ENCODE measurements at places on chromosomes 13 and 19.
A peak's percentile ranks its signal among the peaks of the same experiment; 100 is the strongest.

- H3K27me3 ChIP-seq, result no peaks in the 10 kb centered on the region
- no peak for DNase-seq
- H3K4me1 ChIP-seq, result peaks cover 31% of the 10 kb centered on the region
- no peak overlapping the region for H3K4me3 ChIP-seq
- no peaks in the 10 kb centered on the region for H3K36me3 ChIP-seq
Observed at GRCh38 chr13:48569104-48569666, 36.3 kb upstream of the RCBTB2 start.

- H3K4me3 ChIP-seq, result no peak overlapping the region
- H3K4me1 ChIP-seq, result peaks cover 8% of the 10 kb centered on the region
- H3K36me3 ChIP-seq, result peaks cover 12% of the 10 kb centered on the region
- no peaks in the 10 kb centered on the region for H3K27me3 ChIP-seq
- no peak for DNase-seq
- no peak overlapping the region for H3K27ac ChIP-seq
Observed at GRCh38 chr13:75566658-75567057, 17.1 kb downstream of the UCHL3 start.

- H3K27ac ChIP-seq, result no peak overlapping the region
- H3K4me3 ChIP-seq, result no peak overlapping the region
- peaks cover 8% of the 10 kb centered on the region for H3K27me3 ChIP-seq
- no peak for DNase-seq
- no peaks in the 10 kb centered on the region for H3K36me3 ChIP-seq
Observed at GRCh38 chr19:17767559-17767958, 16.3 kb downstream of the FCHO1 start.

DNA sequence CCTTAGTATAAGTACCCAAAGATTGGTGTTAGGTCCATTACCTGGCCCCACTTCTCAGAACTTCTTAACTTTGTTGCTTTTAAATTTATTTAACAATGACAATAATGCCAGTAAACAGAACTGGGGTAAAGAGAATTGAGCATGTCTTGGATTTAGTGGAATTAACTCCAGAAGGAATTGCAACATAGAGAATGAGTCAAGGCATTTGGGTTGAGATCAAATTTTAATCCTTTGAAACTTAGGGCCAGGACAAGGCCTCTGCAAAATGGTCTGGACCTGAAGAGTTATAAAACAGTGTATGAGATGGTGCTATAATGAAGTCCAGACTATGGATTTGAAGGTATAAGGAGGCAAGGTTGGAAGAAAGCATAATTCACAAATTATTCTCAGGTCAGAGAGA lies 1030.4 kb downstream of the SLITRK5 start:
- no peak overlapping the region for H3K27ac ChIP-seq
- H3K27me3 ChIP-seq, result no peaks in the 10 kb centered on the region
- no peaks in the 10 kb centered on the region for H3K36me3 ChIP-seq
- no peak for DNase-seq
- H3K4me3 ChIP-seq, result no peak overlapping the region

- peaks cover 4% of the 10 kb centered on the region for H3K4me1 ChIP-seq
- no peaks in the 10 kb centered on the region for H3K36me3 ChIP-seq
- no peak for DNase-seq
- no peak overlapping the region for H3K4me3 ChIP-seq
- no peak overlapping the region for H3K27ac ChIP-seq
Observed at GRCh38 chr13:26500618-26501320, 56.7 kb upstream of the WASF3 start.

GRCh38 chr19:14063105-14063504 lies 1.2 kb upstream of the PALM3 start:
- H3K27ac ChIP-seq, result no peak overlapping the region
- peaks cover 22% of the 10 kb centered on the region for H3K27me3 ChIP-seq
- H3K36me3 ChIP-seq, result no peaks in the 10 kb centered on the region
- no peak for DNase-seq
- peaks cover 7% of the 10 kb centered on the region for H3K4me1 ChIP-seq
- no peak overlapping the region for H3K4me3 ChIP-seq

GRCh38 chr13:41700790-41701310 lies 243.5 kb downstream of the RGCC start:
- H3K36me3 ChIP-seq, result peaks cover 9% of the 10 kb centered on the region
- H3K27ac ChIP-seq, result peak overlapping the region; percentile 81
- H3K4me1 ChIP-seq, result peaks cover 38% of the 10 kb centered on the region
- DNase-seq, result no peak
- H3K4me3 ChIP-seq, result no peak overlapping the region

- peaks cover 38% of the 10 kb centered on the region for H3K4me1 ChIP-seq
- H3K27me3 ChIP-seq, result peaks cover 7% of the 10 kb centered on the region
- H3K4me3 ChIP-seq, result peak overlapping the region; percentile 75
- peak; percentile 93 for DNase-seq
- H3K27ac ChIP-seq, result peak overlapping the region; percentile 78
- no peaks in the 10 kb centered on the region for H3K36me3 ChIP-seq
Observed at GRCh38 chr19:48492925-48493717, 18.5 kb downstream of the LMTK3 start.

- DNase-seq, result no peak
- no peaks in the 10 kb centered on the region for H3K27me3 ChIP-seq
- H3K4me3 ChIP-seq, result peak overlapping the region; percentile 77
- H3K4me1 ChIP-seq, result peaks cover 18% of the 10 kb centered on the region
Observed at GRCh38 chr19:39832341-39833083, 1.4 kb downstream of the DYRK1B start.

GRCh38 chr19:28169168-28169887 lies 1043.6 kb downstream of the UQCRFS1 start:
- no peaks in the 10 kb centered on the region for H3K27me3 ChIP-seq
- H3K4me1 ChIP-seq, result peaks cover 19% of the 10 kb centered on the region
- H3K36me3 ChIP-seq, result no peaks in the 10 kb centered on the region
- no peak for DNase-seq
- H3K27ac ChIP-seq, result peak overlapping the region; percentile 66
- no peak overlapping the region for H3K4me3 ChIP-seq

DNA sequence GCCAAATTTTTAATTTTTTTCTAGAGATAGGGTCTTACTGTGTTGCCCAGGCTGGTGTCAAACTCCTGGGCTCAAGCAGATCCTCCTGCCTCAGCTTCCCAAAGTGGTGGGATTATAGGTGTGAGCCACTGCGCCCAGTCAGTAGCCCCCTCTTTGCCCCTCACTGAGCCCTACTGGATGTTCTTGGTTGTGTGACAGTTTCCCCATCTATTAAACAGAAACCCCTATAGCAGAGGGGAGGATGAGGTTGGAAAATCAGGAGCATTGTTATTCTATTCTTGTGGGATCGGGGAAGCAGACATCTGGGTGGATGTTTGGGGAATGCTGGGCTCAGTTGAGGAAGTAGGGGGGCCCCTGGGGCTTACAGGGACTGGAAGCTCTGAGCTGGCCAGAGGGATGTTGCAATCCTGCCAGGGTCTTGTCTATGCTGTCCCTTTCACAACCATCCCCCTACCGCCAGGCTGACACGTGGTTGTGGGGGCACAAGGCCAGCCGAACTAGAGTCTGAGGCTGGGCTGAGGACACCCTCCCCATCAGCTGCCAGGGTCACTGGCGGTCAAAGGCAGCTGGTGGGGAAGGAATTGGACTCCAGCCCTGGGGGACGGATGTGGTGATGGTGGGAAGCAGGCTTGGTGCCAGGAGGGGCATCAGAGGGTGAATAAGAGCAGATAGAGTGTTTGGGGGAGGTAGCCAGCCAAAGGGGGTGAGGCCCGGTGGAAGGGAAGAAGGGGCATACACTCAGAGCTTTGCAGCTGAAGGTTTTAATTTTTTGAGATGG lies 10.9 kb downstream of the APOC1 start:
- DNase-seq, result no peak
- peaks cover 9% of the 10 kb centered on the region for H3K27me3 ChIP-seq
- no peaks in the 10 kb centered on the region for H3K36me3 ChIP-seq
- peaks cover 6% of the 10 kb centered on the region for H3K4me1 ChIP-seq
- no peak overlapping the region for H3K4me3 ChIP-seq
- peak overlapping the region; percentile 56 for H3K27ac ChIP-seq

- H3K4me3 ChIP-seq, result no peak overlapping the region
- H3K27ac ChIP-seq, result no peak overlapping the region
- no peak for DNase-seq
- H3K27me3 ChIP-seq, result no peaks in the 10 kb centered on the region
- H3K36me3 ChIP-seq, result no peaks in the 10 kb centered on the region
Observed at GRCh38 chr13:44268980-44269379, 104.6 kb upstream of the SERP2 start.

GRCh38 chr19:29690842-29691241 lies 24.2 kb downstream of the C19orf12 start:
- no peak overlapping the region for H3K4me3 ChIP-seq
- H3K36me3 ChIP-seq, result peaks cover 4% of the 10 kb centered on the region
- no peak for DNase-seq
- no peaks in the 10 kb centered on the region for H3K27me3 ChIP-seq

GRCh38 chr13:99506634-99507033 lies 5.4 kb downstream of the TM9SF2 start:
- H3K4me3 ChIP-seq, result no peak overlapping the region
- no peaks in the 10 kb centered on the region for H3K27me3 ChIP-seq
- no peak for DNase-seq
- H3K27ac ChIP-seq, result no peak overlapping the region
- H3K36me3 ChIP-seq, result peaks cover 33% of the 10 kb centered on the region

- H3K4me1 ChIP-seq, result peaks cover 47% of the 10 kb centered on the region
- peaks cover 10% of the 10 kb centered on the region for H3K36me3 ChIP-seq
- H3K27ac ChIP-seq, result peak overlapping the region; percentile 86
- H3K27me3 ChIP-seq, result no peaks in the 10 kb centered on the region
- peak overlapping the region; percentile 44 for H3K4me3 ChIP-seq
Observed at GRCh38 chr13:97226788-97227627, 4.9 kb downstream of the MBNL2 start.

DNA sequence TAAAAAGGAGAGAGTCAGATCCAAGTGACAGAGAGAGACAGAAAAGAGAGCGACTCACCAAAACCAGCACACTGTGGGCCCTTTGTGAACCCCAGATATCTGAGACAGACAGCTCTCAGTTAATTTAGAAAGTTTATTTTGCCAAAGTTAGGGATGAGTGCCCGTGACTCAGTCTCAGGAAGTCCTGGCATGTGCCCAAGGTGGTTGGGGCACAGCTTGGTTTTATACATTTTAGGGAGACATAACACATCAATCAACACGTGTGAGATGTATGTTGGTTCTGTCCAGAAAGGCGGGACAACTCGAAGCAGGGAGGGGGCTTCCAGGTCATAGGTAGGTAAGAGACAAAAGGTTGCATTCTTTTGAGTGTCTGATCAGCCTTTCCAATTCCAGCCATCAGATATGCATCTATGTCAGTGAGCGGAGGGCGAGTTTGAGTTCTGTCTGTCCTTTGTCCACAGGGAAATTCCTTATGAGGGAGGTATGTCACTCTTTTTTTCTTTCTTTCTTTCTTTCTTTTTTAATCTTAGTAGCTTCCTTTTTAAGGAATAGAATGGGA lies 37.2 kb upstream of the ATP11A start:
- H3K36me3 ChIP-seq, result no peaks in the 10 kb centered on the region
- peak overlapping the region; percentile 87 for H3K27ac ChIP-seq
- H3K27me3 ChIP-seq, result no peaks in the 10 kb centered on the region

- H3K27me3 ChIP-seq, result no peaks in the 10 kb centered on the region
- DNase-seq, result no peak
- H3K4me1 ChIP-seq, result peaks cover 8% of the 10 kb centered on the region
- H3K36me3 ChIP-seq, result peaks cover 2% of the 10 kb centered on the region
- no peak overlapping the region for H3K27ac ChIP-seq
Observed at GRCh38 chr13:31022288-31022895, 89.9 kb downstream of the TEX26 start.

DNA sequence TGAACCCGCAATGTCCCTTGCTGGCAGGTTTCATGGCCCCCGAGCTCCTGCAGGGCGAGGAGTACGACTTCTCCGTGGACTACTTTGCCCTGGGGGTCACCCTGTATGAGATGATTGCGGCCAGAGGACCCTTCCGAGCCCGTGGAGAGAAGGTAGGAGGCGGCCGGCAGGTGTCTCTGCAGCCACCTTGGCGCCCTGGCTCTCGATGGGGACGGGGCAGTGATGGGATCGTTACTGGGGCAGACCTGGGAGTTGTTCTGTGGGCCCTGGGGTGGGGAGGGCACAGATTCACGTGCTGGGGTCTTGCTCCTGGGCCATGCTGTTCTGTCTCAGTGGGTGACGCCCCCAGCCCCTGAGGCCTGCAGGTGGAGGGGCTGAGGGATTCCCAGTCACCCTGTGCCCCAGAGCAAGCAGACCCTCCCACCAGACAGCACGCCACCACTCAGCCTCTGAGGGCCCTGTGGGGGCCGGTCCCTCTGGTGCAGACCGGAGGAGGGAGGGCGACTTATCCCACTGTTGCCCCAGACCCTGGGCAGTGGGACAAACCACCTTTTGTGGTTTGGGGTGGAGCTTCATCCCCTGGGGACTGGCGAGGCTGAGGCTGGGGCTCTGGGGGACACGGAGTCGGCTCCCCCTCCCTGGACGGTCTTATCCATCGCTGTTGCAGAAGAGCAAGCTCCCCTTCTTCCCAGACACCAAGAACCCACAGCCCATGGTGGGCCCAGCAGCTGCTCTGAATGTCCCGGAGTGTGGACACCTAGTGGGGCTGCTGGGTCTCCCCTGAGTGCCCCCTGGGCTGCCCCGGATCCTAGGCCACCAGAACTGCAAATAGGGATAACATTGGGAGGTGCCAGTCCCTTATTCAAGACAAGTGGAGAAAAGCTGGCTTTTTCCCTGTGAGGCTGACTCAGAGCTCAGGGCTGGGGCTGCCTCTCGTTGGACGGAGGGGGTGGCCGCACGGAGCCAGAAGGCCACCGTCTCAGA lies 27.5 kb upstream of the TMEM255B start:
- DNase-seq, result no peak
- no peaks in the 10 kb centered on the region for H3K4me1 ChIP-seq
- H3K36me3 ChIP-seq, result no peaks in the 10 kb centered on the region
- H3K4me3 ChIP-seq, result no peak overlapping the region

- peaks cover 31% of the 10 kb centered on the region for H3K27me3 ChIP-seq
- H3K36me3 ChIP-seq, result no peaks in the 10 kb centered on the region
- no peaks in the 10 kb centered on the region for H3K4me1 ChIP-seq
- no peak for DNase-seq
Observed at GRCh38 chr19:51466723-51467122, 8.5 kb upstream of the SIGLEC8 start.

DNA sequence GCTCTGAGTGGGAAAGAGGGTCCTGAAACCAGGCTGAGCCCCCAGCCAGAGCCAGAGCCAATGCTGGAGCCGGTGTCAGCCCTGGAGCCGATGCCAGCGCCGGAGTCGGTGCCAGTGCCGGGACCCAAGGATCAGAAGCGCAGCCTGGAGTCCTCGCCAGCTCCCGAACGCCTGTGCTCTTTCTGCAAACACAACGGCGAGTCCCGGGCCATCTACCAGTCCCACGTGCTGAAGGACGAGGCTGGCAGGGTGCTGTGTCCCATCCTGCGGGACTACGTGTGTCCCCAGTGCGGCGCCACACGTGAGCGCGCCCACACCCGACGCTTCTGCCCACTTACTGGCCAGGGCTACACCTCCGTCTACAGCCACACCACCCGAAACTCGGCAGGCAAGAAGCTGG lies 369 bp downstream of the NANOS3 start:
- H3K4me3 ChIP-seq, result no peak overlapping the region
- H3K27ac ChIP-seq, result no peak overlapping the region
- no peak for DNase-seq
- H3K4me1 ChIP-seq, result peaks cover 31% of the 10 kb centered on the region
- peaks cover 3% of the 10 kb centered on the region for H3K36me3 ChIP-seq

GRCh38 chr13:113415032-113415431 lies 38.3 kb downstream of the ADPRHL1 start:
- no peaks in the 10 kb centered on the region for H3K4me1 ChIP-seq
- H3K27me3 ChIP-seq, result peaks cover 3% of the 10 kb centered on the region
- H3K36me3 ChIP-seq, result peaks cover 3% of the 10 kb centered on the region
- DNase-seq, result no peak
- no peak overlapping the region for H3K4me3 ChIP-seq
- no peak overlapping the region for H3K27ac ChIP-seq

Data from mesothelial cell of epicardium (in vitro differentiated cells).